ENCODE measurements at places on chromosomes 12 and 14.
A peak's percentile ranks its signal among the peaks of the same experiment; 100 is the strongest.

DNA sequence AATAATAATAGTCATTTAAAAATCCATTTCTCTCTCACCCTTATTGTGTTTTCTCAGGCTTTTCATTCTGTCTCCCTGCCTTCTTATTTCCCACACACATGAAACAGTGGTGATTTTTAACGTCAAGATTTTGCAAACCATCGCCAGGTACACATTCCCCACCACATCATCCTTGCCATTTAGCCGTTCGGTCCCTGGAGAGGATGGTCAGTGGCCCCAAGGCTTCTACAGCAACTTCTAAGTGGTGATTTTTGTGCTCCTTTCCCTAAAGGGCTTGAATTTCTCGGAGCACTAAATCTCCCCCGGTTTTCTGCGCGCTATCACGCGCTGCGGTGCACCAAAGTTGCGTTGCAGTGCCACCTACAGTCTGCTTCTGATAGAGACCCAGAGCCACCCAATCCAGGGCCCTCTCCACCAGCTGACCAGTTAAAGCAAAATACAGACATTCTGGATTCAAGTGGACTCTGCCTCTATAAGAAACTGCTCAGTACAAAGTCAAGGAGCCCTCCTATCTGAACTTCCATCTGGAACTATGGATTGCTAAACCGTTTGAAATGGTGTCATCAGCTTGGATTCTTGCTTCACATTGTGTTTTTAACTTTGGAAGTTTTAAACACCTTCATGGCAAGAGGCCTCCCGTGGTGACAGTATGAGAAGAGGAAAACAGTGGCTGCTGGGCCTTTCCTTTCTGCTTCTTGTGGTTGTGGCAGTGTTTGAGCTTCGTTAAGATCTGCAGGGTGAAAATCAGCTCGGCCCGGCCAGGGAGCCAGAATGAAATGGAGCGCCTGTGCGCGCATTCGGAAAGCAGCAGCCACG is 234.0 kb downstream of the SPTSSA start:
- DNase-seq = peak; percentile 1

DNA sequence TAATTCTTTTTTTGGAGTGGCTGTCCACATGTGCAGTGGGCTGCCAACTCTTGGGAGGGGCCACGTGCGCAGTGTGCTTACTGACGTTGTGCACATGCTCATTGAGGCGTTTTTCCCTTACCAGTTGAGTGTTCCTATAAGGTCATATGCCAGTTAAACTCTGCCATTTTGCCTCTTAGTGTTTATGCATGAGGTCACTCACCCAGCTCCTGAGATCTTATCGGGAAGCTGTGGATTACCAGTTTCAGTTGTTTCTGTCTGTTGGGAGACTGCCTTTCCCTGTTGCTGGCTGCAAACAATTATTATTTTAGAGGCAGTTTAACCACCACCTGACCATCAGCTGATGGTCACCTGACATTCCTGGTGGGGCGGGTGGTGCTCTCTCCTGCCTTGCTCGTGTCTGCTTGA is 16.1 kb upstream of the KIF21A start:
- DNase-seq = no peak

DNA sequence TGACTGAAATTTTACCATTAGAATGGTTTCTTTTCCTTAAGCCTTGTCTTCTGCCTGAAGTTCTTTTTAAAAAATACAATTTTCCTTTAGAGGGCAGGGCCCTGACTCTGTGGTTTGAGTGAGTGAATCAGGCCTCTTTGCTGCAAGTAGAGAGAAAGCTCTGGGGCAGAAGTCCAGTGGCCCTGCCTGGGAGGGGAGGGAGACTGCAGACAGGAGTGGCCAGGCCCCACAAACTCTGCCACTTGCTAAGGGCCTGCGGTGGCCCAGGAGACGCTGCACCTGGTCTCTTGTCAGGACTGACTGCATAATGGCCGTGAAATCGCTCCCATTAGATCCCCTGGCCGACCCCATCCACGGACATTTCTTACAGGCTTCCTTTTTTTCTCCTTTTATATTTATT is 25.5 kb downstream of the TSPAN11 start:
- DNase-seq = no peak

DNA sequence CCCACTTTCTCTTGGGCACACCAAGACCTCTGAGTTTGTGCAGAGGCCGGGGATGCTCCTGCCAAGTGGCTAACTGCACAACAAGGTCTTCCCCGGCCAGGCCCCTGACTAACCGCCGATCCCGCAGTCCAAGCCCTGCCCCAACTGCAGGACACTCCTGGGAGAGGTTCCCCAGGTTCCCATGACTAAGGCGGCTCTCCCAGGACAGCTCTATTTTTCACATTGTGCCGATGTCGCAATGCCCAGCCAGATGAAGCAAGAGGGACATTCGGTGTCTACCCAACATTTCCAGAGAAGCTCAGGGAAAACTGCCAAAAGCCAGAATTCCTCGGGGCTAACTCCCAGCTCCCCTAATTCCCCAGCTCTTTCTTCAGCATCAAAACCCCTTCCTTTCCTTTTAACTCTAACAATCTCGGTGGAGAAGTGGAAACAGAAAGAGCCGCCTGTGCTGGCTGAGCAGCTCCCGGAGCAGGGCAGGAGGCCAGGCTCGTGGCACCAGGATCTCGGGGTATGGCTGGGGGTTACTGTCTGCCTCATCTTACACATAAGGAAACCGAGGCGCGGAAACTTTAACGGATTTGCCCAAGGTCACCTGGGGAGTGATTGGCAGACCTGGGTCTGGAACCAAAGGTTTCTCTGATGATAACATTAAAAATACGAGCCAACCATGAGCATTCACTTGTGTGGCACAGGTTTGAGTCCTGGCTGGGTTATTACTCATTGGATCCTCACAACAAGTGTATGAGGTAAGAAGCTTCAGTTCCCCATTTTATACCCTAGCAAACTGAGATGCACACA is 318.2 kb downstream of the BCL11B start:
- DNase-seq = no peak

DNA sequence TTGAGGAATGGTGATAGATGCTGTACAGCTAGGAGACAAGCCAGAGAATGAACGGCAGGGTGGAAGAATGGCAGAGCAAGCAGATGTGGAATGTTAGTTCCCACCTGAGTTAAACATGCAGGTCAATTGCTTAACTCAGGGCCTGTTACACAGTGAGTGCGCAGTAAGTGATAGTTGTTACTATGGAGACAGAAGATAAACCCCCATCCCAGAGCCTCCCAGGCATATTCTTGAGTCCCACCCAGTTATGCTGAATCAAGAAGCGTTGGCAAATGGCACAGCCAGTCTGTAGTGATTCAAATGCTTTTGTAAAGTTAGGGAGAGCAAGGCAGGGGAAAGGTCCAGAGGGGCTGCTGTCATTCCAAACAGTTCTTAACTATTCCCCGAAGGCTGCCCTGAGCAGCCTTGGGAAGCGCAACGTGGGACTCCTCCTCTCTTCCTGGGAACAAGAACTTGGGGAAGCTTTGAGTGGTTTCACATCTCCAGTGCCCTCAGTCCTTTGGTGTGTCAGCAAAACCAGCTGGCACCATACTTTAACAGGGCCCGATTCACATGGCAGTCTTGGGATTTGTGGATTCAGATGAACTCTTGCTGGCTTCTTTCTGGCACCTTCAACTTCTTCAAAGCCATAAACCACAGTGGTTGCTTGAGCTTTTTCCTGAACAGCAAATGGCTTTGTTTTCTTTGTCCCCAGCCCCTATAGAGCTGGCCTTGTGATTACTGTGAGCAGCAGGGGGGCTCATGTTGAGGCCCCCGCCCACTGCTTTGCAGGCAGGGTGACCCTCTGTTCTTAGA is 66.4 kb downstream of the PPM1A start:
- no peak for DNase-seq

GRCh38 chr14:104359301-104359968 is 220.1 kb upstream of the C14orf180 start:
- no peak for DNase-seq

GRCh38 chr12:24884911-24885310 is 64.0 kb downstream of the BCAT1 start:
- no peak for DNase-seq

DNA sequence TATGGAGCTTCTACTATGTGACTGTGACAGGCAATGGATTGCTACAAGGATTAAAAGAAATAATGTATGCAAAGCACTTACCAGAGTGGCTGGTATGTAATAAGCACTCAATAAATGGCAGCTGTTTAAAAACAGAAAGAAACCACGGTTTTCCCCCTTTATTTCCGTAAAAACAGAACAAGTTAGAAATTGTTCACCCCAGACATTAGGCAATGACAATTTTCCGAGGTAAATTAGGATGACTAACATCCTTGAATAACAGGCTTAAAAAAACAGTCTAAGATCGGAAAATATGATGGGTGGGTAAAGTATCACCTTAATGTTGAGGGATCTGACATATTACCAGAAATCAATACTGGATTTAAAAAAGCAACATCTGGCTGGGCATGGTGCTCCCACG is 20.9 kb upstream of the CNIH1 start:
- DNase-seq = no peak

DNA sequence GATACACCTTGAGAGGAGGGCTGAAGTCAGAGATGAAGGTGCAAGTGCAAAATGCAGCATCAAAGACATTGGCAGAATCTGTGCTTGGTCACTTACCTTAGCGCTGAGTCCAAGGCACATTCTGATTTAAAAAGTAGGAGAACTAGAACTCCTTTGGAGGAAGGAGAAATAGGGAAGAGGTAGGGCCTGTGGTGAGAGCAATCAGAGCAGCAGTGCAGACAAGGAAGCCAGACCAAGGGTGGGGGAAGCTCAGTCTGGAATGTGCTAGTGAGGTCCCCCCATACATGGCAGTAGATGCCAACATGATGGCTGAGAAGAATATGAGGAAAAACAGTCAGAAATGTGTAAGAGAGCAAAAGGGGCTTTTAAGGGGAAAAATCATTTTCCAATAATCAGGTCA is 206.5 kb downstream of the SSPN start:
- no peak for DNase-seq

DNA sequence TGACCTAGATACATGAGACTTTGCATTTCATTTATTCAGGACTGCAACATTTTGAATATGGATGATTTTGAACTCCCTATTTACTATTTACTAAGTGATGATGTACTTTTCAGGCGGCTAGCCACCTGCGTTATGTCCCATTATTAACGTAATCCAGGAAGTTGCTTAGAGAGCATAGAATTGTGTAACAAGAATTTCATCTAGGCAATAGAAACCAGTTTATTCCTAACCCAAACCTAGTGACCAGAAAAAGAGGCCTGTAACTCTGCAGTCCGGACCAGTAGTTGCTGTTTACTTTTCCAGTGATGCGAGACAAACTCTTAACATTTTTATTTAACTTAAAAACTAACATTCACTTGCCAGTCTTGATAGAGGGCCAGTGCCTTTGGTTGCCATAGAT is 12.3 kb downstream of the NUDT4 start:
- DNase-seq = no peak
